ENCODE measurements at places on chromosomes 7 and 10.
A peak's percentile ranks its signal among the peaks of the same experiment; 100 is the strongest.

GRCh38 chr10:83678850-83679249 is 460.5 kb upstream of the GHITM start:
- no peak for DNase-seq

GRCh38 chr10:11879387-11880094 is 56.4 kb downstream of the PROSER2 start:
- DNase-seq: no peak

- DNase-seq: no peak
Observed at GRCh38 chr10:12868229-12868628, 133.3 kb downstream of the CCDC3 start.

- DNase-seq: no peak
Observed at GRCh38 chr10:80409121-80409520, 770 bp downstream of the PRXL2A start.

- peak; percentile 34 for DNase-seq
Observed at GRCh38 chr10:91924212-91925021, 847 bp downstream of the BTAF1 start.

- DNase-seq: no peak
Observed at GRCh38 chr10:14150526-14150925, 180.2 kb downstream of the FRMD4A start.

DNA sequence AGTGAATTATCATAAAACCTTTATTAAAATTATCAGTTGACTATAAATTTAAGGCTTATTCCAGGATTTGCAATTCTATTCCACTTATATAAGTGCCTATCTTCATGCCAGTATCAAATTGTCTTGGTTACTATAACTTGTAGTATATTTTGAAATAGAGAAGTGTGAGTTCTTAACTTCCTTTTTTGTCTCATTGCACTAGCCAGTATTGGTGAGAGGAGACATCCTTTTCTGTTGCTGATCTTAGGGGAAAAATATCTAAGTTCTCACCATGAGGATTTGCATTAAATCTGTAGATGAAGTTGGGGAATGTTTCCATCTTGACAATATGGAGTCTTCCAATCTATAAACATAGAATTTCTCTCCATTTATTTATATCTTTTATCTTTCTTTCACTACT is 104.2 kb upstream of the MKI67 start:
- DNase-seq: no peak

- peak; percentile 61 for DNase-seq
Observed at GRCh38 chr7:142603870-142604448, 145.3 kb upstream of the PRSS1 start.

GRCh38 chr7:26525398-26526264 is 234.0 kb downstream of the SNX10 start:
- DNase-seq: no peak

GRCh38 chr10:49831352-49832035 is 69.4 kb upstream of the OGDHL start:
- peak; percentile 74 for DNase-seq

DNA sequence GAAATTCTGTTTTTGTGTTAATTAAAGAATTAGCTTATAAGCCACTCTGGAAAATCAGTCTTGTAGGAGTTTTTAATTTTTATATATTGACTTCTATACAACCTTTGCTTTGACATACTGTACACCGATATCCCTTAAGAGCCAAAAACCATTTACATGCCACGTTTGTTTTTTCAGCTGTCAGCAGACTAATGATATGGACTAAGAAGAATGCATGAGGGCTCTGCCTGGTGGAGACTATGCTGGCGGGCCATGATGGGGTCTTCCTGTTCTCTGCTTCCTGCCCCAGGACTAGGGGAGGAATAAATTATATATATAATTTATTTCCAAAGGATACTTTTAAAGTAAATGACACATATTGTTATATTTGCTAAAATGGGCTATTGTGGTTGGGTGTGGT is 96.3 kb downstream of the CDK14 start:
- no peak for DNase-seq

GRCh38 chr10:86340176-86340990 is 26.2 kb downstream of the GRID1 start:
- no peak for DNase-seq

- no peak for DNase-seq
Observed at GRCh38 chr10:14024329-14025202, 306.2 kb downstream of the FRMD4A start.

- DNase-seq: no peak
Observed at GRCh38 chr7:131648491-131648890, 92.1 kb upstream of the PODXL start.

DNA sequence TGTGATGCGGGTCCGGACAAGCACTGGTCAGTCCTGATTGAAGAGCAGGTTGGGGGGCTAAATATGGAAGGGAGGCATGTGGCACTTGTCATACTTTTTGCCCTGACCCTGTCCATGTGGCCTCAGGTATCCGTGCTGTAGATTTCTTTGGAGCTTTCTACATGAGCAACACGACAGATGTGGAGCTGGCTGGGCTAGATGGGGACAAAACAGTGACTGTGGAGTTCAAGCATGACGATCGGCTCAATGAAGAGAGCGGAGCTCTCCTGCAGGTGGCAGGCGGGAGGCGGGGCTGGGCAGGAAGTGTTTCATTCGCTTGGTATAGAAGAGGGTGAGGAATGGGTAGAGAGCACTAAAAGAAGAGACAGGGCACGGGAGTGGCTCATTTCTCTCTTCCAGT is 13.0 kb upstream of the CHCHD1 start:
- no peak for DNase-seq

DNA sequence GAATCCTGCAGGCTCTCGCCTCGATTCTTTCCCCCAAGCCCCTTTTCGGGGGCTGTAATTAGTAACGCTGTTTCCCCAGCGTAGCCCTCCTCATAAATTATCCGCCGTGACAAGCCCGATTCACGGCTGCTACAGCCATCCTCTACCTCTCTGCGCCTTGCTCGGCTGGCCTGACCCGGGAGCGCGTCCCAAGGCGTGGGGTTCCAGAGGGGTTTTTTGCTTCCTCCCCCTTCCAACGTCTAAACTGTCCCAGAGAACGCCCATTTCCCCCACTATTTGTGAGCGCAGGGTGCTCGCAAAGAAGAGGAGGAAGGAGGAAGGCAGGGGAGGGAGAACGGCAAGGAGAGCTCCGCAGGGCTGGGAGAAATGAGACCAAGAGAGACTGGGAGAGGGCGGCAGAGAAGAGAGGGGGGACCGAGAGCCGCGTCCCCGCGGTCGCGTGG is 880 bp downstream of the HOXA5 start:
- no peak for DNase-seq

- DNase-seq: no peak
Observed at GRCh38 chr10:58982470-58983239, 193.8 kb upstream of the PHYHIPL start.

DNA sequence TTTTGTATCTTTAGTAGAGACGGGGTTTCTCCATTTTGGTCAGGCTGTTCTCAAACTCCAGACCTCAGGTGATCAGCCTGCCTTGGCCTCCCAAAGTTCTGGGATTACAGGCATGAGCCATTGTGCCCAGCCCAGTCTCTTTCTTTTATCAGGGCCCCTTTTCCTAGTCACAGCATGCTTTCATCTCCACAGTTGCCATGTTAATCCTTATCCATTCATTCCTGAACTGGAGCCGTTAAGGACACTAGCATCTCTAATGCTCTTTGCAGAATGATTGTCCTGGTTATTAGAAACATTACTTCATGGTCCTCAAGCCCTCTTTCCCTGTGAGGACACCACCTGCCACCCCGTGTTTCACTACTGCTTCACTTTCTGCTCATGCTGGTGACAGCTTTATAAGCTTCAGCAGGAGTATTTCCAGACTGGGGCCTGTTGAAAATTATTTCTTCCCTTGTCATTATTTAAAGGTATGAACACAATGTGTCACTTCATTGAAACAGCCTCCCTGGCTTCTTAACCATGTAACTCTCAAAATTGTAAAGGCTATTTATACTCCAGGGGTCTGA is 313.9 kb downstream of the BMPER start:
- no peak for DNase-seq

All from kidney capillary endothelial cell (primary cell).